ENCODE measurements at places on chromosomes 3 and 15. TPM values are rescaled to one million over a fixed set of nuclear protein-coding genes. Genes with fewer than 3 reads are reported as not detected.

Gene TRNT1
- 34.3 TPM for total RNA-seq

Gene SLC9C1
- total RNA-seq, result not detected

Gene STT3B
- 66.1 TPM for total RNA-seq

DNA sequence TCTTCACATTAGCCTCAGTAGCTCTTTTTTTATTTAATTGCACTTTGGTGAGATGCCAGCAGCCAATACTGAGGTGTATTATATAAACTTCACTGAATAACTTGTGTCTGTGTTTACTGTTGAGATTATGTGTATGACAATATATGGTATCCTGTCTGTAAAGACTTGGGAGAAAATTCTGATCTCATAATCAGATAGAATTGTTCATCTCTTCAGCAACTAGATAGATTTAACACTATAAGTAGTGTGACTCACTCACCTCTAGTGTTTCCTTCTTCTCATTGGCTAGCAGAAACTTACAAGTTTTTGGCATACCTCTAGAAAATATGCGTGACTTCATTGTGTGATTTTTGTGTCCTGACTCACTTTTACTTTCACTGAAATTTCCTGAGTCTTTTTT, 67.6 kb upstream of the TGFBR2 start:
- peaks cover 13% of the 10 kb centered on the region for H3K4me1 ChIP-seq
- DNase-seq, result no peak
- no peaks in the 10 kb centered on the region for H3K27me3 ChIP-seq
- no peak overlapping the region for H3K4me3 ChIP-seq

- DNase-seq, result no peak
- no peaks in the 10 kb centered on the region for H3K27me3 ChIP-seq
- H3K36me3 ChIP-seq, result no peaks in the 10 kb centered on the region
- H3K4me3 ChIP-seq, result no peak overlapping the region
Observed at GRCh38 chr15:100276506-100276905, 65.3 kb downstream of the ADAMTS17 start.

GRCh38 chr15:47443839-47444238, 273.5 kb upstream of the SEMA6D start:
- no peaks in the 10 kb centered on the region for H3K36me3 ChIP-seq
- DNase-seq, result no peak
- H3K27ac ChIP-seq, result no peak overlapping the region
- no peaks in the 10 kb centered on the region for H3K4me1 ChIP-seq
- no peak overlapping the region for H3K4me3 ChIP-seq
- H3K27me3 ChIP-seq, result no peaks in the 10 kb centered on the region

GRCh38 chr15:90379263-90379662, 8.8 kb upstream of the IQGAP1 start:
- DNase-seq, result no peak
- H3K4me1 ChIP-seq, result no peaks in the 10 kb centered on the region
- no peak overlapping the region for H3K4me3 ChIP-seq
- H3K27me3 ChIP-seq, result no peaks in the 10 kb centered on the region
- H3K36me3 ChIP-seq, result no peaks in the 10 kb centered on the region

- H3K4me3 ChIP-seq, result no peak overlapping the region
- no peaks in the 10 kb centered on the region for H3K27me3 ChIP-seq
- no peaks in the 10 kb centered on the region for H3K36me3 ChIP-seq
- no peak overlapping the region for H3K27ac ChIP-seq
- no peaks in the 10 kb centered on the region for H3K4me1 ChIP-seq
- no peak for DNase-seq
Observed at GRCh38 chr3:64563751-64564150, 124.0 kb downstream of the ADAMTS9 start.

- H3K4me1 ChIP-seq, result no peaks in the 10 kb centered on the region
- H3K4me3 ChIP-seq, result no peak overlapping the region
- no peaks in the 10 kb centered on the region for H3K27me3 ChIP-seq
- no peak overlapping the region for H3K27ac ChIP-seq
Observed at GRCh38 chr3:24181256-24181655, 236.2 kb downstream of the NR1D2 start.

GRCh38 chr15:91468871-91469580, 369.0 kb downstream of the SV2B start:
- no peak overlapping the region for H3K27ac ChIP-seq
- no peak for DNase-seq
- no peaks in the 10 kb centered on the region for H3K36me3 ChIP-seq

DNA sequence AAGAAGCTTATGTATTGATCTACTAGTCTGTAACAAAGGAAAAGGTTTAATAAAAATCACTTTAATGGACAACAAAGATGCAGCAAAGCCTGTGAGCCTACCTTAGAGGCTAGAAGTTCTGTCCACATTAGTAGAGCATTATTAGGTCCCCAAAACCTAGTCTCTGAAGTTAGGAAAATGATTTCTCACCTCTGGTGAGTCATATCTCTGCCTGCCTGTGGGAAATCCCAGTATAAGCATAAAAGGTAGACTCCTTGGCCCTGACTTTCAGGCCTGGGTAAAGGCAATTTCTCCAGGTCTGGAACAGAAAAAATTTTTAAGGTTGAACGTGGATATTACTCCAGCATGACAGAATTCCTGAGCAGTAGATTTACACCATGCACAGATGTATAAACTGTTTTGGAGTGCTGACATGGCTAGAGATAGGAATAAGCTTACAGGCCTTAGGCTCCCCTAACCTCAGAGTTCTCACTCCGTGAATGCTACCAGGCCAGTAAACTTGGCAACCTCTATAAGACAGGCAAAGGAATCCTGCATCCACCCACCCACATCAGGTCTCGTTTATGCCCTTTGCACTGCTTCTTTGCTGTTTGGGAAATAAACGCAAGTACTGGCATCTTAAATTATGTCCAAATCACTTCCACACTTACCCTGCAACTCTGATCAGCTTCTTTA, 104.1 kb downstream of the SERPINI1 start:
- DNase-seq, result no peak
- H3K27ac ChIP-seq, result no peak overlapping the region
- H3K4me1 ChIP-seq, result no peaks in the 10 kb centered on the region
- no peaks in the 10 kb centered on the region for H3K36me3 ChIP-seq
- H3K27me3 ChIP-seq, result no peaks in the 10 kb centered on the region

- H3K4me3 ChIP-seq, result no peak overlapping the region
- H3K27me3 ChIP-seq, result no peaks in the 10 kb centered on the region
- no peak for DNase-seq
- H3K27ac ChIP-seq, result no peak overlapping the region
- no peaks in the 10 kb centered on the region for H3K4me1 ChIP-seq
Observed at GRCh38 chr15:74343797-74344127, 23.7 kb downstream of the CYP11A1 start.
